ENCODE measurements at places on chromosomes 6 and 20.

- DNase-seq, result no peak
These were observed 203.0 kb downstream of the EPM2A start for GRCh38 chr6:145532361-145532760.

- DNase-seq, result no peak
These were observed 722.2 kb upstream of the CHD6 start for GRCh38 chr20:42340368-42340767.

GRCh38 chr6:142088858-142089216, 43.9 kb upstream of the GJE1 start:
- DNase-seq, result no peak

DNA sequence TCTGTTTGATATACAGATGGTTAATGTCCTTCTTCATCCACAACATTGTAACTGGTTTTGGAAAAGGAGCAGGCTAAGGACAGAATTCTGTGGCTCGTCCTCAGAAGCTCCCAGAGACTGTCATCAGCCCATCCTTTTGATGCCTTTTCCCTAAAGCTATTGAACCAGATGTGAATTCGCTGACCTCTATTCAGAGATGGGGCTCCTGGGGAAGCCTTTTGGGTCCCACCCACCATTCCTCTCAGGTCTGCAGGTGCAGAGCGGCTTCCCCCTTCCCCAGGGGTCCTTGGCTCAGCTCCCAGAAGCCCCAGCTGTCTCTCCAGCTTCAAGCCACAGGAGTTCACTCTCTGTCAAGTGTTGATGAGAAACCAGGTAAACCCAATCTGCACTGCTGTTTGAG, 191.7 kb downstream of the SMOC2 start:
- no peak for DNase-seq

- DNase-seq, result no peak
These were observed 200.7 kb upstream of the BMP2 start for GRCh38 chr20:6566821-6567220.

DNA sequence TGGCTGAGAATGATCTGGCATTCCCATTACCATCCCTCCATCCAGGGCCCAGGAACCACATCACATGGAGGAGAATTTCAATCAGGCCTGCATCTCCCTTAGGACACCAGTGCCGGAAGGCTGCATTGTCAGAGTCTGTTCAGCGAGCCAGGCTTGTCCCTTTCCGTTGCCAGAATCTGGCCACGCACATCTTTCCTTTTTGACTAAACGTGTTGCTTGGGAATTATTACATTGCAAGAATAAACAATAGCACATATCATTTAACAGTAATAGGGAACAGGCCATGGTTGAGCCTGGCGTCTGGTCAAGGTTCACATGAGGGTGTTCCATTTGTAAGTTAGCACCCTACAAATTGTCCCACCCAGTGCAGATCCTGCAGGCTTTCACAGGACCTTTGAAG, 42.8 kb downstream of the SOBP start:
- DNase-seq, result no peak

DNA sequence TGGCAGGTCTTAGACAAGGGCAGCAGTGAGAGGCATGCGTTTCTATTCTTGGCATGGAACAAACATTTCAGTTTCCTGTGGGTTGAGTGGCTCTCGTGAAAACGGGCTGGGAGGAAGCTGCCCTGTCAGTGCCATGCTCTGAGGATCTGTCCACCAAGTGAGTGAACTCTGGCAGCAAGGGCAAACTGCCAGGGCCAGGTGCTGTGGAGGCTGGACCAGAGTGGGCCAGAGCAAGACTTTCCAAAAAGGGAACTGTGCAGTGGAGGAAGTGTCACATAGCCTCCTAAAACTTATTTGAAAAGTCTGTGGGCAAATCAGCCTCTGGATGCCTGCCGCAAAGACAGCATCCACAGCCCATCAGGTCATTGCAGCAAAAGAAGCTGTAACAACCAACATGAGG, 44.2 kb upstream of the TAB2 start:
- no peak for DNase-seq

DNA sequence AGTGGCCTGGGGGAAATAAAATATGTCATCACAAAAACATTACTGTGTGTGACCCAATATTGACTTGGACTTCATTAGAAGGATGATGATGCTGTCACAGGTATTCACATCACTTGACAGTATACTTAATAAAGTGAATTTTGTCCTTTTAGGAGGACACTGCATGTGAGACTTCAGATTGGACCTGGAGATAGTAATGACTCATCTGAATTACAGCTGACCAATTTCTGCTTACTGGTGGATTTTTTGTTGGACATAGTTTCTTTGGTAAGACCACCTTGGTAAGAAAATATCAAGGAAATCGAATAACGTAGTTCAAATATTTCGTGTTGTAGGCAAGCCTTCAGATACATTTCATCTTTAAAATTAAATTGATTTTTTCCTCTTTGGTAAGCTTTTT, 57.1 kb downstream of the DOP1A start:
- no peak for DNase-seq

GRCh38 chr6:108589244-108589791, 28.6 kb downstream of the FOXO3 start:
- no peak for DNase-seq

DNA sequence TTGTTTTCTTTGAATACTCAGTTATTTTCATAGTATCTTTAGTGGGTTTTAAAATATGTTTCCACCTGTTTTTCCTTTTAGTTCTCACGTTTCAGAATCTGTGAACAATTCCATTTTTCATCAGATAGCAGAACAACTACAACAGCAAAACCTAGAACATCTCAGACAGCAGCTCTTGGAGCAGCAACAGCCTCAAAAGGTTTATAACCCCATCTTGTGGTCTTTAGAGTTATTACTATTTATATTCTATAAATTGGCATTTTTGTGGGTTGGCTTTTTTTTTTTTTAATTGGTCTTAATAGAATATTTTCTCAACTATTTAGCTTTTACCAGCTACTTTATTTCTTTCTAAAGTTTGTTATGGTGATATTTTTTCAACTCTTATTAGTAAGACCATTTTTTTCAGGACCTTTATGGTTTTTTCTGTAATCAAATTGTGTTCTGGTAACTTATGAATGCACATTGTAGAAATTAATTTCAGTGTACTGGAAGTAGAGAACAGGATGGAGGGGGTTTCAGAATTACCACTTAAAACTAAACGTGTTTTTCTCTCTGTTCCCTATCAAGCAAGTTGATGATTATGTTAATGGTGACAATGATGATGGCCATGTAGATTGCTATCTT, 72.2 kb downstream of the SCAF8 start:
- no peak for DNase-seq

DNA sequence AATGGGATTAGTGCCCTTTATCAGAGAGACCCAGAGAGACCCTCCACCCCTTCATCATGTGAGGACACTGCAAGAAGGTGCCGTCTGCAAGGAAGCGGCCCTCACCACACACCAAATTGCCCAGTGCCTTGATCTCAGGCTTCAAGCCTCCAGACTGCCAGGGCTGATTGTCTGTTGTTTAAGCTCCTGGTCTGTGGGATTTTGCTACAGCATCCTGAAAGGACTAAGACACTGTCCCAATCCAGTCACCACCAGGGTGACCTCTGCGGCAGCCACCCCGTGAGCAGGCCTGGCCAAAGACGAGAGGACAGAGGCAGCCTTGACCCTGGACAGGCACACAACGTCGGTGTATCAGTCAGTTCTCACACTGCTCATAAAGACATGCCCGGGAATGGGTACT, 13.5 kb upstream of the FRMD1 start:
- no peak for DNase-seq

DNA sequence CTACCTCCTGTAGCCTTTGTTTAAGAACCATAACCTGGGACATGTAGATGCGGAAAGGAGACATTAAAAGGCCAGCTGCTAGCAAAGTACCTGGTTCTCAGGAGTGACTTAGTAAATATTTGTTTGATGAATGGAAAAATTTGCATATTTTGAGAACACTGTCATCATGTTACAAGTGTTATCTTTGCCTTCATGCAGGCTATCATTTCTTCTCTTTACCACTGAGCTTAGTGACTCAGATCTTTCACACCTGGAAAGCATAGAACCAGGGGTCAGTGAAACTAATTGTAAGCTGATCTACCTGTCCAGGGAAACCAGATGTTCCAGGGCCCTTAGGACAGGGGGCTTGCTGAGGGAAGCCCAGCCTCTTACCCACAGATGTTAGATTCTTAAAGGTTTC, 5.4 kb downstream of the ZFP57 start:
- DNase-seq, result no peak

DNA sequence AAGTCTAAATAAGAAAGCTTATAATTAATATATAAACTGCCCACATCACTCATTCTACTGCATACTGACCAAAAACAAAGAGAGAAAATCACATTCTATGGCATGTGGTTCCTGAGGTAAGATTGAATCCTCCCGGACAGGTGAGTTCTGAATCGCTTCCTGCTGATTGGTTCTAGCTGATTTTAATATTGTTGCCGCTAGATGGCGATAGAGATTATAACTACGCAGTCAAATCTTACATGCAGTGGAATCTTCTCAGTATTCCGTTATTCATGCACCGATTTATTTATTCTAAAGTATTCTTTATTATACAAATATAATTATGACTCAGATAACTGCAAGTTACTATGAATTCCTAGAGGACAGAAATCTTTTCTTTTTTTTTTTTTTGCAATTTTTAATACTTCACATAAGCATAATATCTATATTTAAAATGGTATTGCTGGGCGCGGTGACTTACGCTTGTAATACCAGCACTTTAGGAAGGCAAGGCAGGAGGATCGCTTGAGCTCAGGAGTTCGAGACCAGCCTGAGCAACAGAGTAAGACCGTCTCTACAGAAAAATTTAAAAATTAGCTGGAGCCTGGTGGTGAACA, 24.2 kb upstream of the TMX4 start:
- no peak for DNase-seq

GRCh38 chr20:62888406-62888805, 26.8 kb upstream of the TCFL5 start:
- DNase-seq, result no peak

DNA sequence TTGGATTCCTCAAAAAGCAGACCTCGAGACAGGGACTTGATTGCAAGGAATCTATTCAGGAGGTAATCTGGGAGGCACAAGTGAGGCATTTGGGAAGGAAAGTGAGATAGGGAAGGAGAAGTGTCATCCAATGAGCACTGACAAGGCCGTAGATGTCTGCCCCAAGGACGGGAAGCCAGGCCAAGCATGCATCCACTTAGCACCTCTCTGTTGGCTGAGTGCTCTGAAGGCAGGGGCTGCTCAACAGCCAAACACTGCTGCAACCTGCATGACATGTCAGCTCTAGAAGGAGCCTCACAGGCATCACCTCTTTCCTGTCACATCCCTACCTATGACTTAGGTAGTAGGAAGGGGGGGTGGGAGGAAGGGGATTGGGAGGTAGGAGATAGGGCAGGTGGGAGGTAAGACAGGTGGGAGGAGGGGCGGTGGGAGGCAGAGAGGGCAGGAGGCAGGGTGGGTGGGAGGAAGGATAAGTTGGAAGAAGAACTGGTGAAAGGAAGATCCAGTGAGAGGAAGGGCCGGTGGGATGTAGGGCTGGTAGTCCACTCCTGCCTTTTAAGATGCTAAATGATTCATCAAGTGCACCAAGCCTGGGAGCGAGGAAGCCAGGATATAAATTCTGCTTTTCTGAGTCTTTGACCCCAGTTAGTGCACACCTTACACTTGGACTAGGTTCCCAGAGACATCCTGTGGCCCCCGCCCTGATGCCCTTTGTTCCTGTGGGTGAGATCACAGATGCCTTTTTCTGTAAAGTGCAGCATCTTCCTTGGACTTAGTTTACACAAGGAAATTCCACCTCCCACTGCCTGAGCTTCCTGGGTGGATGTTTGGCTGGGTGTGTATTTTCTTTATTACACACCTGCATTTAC, 83.8 kb upstream of the NXT1 start:
- DNase-seq, result no peak

GRCh38 chr6:104229057-104229456, 630.7 kb downstream of the HACE1 start:
- DNase-seq, result no peak

DNA sequence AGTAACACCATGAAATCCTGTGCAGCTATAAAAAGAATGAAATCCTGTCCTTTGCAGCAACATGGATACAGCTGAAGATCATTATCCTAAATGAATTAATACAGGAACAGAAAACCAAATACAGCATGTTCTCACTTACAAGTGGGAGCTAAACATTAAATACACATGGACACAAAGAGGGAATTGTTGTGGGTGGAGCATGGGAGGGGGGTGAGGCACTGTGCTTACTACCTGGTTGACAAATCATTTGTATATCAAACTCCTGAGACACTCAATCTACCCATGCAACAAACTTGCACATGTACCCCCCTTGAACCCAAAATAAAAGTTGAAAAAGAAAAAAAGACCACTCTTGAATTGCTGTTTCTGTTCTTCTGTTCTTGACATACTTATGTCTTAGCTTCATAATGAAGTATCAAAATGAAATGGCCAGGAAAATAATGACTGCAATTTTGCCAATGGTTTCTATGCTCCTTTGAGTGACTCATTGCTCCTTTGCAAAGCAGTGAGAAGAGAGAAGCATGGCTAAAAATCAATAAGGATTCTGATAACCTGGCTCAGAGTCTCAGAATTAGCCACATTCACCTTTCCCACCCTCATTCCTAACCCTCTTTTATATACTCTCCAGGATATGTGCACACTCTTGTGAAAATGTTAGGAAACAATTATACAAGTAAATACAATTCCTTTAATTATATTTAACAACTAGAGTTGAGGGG, 71.0 kb downstream of the CYP39A1 start:
- no peak for DNase-seq

GRCh38 chr20:59043698-59044097, 1.1 kb upstream of the PRELID3B start:
- no peak for DNase-seq

DNA sequence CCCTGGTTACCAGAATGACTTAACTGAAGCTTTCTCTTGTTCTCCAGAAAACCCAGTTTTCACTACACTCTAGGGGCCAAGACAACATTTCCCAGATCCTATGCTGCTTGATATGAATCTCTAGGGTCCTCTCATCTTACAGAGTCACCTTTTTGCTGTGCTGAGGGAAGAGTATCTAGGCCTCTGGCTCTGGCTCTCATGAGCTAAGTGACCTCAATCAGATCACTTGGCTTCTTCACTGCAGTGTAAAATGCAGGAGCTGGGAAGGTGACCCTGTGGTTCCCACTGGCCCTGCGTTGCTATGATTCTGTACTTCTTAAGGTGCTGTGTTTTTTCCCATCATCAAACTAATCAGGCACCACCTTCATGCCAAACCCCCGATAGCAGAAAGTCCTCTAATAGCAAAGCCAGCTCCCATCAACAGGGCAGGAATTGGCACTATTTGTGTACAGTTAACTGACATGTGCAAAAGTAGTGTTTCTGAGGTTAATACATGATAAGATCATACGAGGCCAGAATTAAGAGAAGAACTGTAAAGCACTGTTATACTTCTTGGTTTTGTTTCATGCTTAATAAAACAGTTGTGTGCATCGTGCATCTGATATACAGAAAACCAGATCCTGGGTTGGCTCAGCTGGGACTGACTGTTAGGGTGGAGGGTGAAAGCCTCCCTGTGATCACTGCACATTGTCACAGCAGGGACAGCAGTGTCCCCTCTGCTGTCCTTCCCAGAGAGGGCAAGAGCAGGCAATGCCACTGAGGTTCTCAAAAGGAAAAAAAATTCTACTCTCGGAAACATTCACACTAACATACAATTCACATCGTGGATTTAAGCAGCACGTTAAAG, 46.7 kb downstream of the CNKSR3 start:
- no peak for DNase-seq

GRCh38 chr6:52389264-52389625, 27.3 kb downstream of the PAQR8 start:
- DNase-seq, result no peak
